Left forelimb (tissue), 1 donor: ENCODE measurements at places on chromosomes 12 and 14.

- DNase-seq: no peak
Measured at GRCh38 chr12:76216585-76217472, 131.4 kb downstream of the BBS10 start.

DNA sequence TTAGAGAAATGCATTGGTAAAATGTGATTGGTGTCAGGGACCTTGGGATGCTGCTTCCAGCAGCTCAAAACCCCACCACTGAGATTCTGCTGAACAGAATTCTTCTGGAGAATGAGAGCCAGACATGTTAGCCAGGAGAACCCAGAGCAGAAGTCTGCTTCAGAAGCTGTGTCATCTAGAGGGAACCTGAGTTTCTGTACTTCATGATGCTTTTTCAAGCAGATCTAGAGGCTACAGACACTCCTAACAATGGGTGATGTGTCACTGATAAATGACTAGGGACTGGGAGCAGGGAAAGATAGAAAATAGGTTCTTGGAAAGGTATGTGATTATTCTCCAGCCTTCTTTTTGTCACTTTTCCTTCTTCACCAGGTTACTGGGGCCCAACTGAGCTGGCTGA is 41.6 kb downstream of the KANSL2 start:
- no peak for DNase-seq

GRCh38 chr12:69894800-69895383 is 69.9 kb downstream of the MYRFL start:
- DNase-seq: no peak

DNA sequence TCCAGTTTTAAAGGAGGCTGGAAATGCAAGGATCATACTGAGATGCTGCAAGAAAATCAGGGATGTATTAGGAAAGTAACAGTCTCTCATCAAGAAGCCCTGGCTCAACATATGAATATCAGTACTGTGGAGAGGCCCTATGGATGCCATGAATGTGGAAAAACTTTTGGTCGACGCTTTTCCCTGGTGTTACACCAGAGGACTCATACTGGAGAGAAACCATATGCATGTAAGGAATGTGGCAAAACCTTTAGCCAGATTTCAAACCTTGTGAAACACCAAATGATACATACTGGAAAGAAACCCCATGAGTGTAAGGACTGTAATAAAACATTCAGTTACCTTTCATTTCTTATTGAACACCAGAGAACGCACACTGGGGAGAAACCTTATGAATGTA is 24.5 kb downstream of the ZNF891 start:
- no peak for DNase-seq

- no peak for DNase-seq
Measured at GRCh38 chr12:105764216-105764835, 374.4 kb downstream of the NUAK1 start.

- no peak for DNase-seq
Measured at GRCh38 chr14:74368441-74368840, 20.2 kb downstream of the VRTN start.

DNA sequence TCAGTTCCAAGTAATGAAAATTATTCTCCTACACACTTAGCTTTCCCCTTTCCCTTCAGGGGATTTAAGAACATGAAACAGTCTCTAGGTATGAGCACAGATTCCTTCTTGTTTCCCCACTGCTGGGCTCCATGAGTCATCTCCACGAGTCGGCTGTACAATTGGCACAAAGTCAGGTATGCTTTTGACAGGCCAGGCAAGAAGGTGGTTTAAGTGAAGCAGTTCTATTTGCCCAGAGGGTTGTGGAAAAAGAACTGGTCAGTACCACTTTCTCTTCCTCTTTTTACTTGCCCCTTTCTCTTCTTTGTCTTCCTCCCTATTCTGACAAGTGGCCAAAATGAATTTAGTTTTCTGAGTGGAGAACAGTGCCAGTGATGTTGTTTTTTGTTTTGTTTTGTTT is 16.3 kb downstream of the DYNC1H1 start:
- no peak for DNase-seq

DNA sequence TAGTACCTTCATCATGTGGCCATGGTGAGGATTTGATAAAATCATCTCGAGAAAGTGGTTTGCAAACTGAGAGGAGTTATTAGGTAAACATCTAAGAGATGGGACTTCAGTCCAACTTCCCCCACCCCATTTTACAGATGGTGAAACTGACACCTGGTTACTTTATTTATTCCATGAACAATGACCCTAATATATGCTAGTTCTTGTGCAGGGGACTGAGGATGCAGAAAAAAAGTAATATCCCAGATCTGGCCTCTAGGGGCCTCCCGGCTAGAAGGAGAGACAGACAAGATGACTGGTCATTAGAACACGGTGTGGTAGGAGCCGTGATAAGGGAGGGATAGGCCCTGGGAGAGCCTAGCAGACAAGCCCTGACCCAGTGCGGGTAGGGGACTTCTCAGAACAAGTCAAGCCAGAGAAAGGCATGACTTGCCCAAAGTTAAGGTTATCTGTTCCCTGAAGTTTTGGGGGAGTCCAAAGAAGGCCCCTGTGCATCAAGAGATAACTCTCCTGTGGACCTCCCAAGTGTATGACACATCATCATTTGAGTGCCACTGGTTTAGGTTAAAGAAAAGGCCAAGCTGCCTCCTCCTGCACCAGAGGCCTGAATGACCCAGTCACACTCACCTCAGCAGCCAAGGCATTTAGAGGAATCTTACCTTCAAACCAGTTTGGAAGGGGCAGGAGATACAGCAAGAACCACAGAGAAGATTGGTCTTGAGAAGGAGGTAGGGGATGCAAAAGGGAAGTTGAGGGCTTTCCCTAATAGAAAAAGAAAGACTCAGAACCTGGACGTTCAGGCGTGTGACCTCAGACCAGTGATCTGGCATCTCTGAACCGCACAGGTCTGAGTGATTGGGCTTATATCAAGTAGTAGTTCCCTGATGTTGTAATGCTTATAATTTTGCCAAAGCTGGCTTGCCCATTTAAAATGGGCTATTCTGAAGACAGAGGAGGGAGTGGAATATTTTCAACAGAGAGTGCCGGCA is 1.6 kb downstream of the CMKLR1 start:
- no peak for DNase-seq

GRCh38 chr14:91100102-91100501 is 13.8 kb upstream of the DGLUCY start:
- DNase-seq: no peak

GRCh38 chr12:1773937-1774655 is 46.3 kb upstream of the LRTM2 start:
- no peak for DNase-seq

GRCh38 chr14:31277085-31277484 is 69.5 kb upstream of the HECTD1 start:
- no peak for DNase-seq

GRCh38 chr12:113231235-113232088 is 10.2 kb downstream of the TPCN1 start:
- DNase-seq: no peak

DNA sequence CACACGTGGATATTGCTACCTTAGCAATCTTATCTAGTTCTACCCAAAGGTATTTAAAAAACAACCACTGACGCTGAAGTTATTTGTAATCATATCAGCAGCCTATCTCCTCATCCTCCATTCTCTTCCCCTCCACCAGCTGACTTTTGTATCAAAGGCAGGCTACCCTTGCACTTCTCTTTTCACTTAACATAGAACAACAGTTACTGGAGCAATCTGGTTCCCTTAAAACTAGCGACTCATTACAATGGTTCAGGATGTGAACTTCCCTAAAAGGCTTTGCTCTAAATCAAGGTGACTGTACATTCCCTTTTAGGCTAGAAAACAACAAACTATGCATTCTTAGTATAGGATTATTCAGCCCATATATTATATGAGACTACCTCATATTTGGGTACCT is 404.7 kb downstream of the APAF1 start:
- DNase-seq: no peak

GRCh38 chr14:33679461-33680225 is 271.2 kb downstream of the EGLN3 start:
- no peak for DNase-seq

DNA sequence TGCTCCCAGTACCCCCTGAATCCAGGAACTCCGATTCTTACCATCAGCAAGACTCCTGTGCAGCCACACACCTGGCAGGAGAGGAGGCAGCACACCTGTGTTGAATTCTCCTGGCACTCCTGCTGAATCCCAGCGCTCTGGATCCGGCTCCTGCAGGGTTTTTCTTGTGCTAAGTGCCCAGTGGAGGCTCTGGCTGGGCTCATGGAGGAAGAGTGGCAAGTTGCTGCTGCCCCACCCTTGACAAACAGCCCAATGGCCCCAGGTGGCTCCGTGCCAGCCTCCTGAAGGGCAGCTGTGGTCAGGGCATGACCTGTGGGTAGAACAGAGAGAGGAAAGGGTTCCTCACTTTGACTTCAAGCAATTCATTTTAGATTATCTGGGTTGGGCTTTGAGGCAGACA is 20.0 kb downstream of the CRACR2A start:
- no peak for DNase-seq

DNA sequence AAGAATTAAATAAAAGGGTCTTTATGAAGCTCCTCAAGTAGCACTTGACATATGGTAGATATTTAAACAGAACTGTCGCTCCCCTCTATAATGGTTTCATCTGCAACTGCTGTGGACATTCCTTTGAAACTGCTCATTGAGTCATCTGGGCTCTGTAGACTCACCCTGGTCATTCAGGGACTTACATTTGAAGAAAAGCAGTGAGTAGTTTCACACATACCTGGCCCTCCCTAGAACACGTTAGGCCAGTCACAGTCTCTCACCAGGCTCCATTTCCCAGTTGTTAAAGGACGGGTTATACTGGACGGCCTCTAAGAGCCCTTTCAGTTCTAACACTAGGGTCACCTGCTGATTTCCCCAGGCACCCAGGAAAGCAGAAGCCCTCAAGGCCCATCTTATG is 217.0 kb downstream of the BCL11B start:
- no peak for DNase-seq

- DNase-seq: peak; percentile 81
Measured at GRCh38 chr14:61280526-61281185, 482 bp downstream of the TMEM30B start.

DNA sequence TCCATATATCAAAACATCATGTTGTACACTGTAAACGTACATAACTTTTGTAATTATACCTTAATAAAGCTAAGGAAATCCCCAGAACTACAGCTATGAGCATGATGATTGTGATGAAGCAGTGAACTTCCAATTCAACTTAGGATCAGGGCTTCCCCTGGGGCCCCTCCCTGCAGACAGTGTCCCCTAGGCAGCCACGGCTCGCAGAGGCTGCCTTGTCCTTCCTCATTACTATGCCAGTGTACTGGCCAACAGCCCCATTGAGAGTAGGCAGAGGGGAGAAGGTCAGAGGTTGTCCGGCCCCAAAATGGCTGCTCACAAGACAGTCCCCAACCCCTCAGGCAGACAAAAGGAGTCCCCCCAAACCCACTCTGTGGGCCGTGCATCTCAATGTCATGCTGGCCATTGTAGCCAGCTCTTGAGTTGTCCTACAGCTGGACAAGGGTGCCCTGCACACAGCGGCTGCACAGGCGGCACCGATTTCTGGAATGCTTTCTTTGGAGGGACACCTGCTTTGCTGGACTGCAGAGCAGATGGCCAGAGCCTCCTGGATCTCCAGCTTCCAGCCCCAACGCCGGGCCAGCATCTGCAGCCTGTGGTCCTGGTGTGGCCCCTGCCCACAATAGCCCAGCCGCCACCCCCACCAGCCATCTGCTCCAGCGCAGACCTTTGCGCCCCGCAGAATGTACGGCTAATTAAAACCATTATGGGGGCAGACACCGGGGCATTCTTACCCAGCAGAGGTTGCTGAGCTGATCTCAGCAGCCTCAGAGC is 46.1 kb downstream of the NIN start:
- no peak for DNase-seq

- DNase-seq: no peak
Measured at GRCh38 chr14:92728759-92729364, 19.6 kb downstream of the LGMN start.

- no peak for DNase-seq
Measured at GRCh38 chr12:124171231-124171979, 123.5 kb upstream of the RFLNA start.

GRCh38 chr14:71267007-71267513 is 359.8 kb downstream of the PCNX1 start:
- DNase-seq: no peak

GRCh38 chr12:81499809-81500208 is 259.3 kb downstream of the PPFIA2 start:
- DNase-seq: no peak

DNA sequence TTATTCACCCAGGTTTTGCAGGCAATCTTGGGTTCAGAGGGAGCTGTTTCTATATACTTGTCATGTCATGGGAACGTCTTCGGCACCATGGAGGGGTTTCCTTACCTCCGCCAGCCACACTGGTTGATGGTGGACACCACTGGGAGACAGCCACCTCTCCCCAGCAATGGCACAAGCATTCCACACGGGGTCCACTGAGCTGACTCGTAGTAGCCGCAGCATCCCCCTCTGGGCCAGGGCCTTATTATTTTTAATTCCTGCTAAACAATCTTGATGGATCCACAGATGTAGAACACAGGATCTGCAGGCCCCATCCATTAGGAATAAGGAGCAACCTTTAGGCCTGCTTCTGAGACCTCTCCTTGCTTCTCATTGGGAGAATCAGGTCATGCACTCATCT is 132.9 kb downstream of the DICER1 start:
- DNase-seq: no peak

DNA sequence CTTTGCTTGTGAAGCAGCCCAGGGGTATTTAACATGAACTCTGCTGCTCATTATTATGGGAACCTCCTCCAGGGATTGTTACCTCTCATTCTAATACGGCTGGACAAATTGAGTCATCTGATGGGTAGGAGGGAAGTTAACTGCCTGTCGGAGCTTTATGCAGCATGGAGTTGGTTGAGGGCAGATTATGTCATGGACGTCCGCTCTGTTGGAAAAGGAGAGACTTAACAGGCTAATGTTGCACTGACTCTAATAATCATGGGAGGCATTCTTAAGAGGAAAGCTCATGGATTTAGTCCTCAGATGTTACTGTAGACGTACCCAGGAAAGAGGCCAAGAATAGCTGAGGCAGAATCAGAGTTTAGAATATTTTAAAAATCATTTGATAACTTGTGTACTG is 9.9 kb downstream of the POP5 start:
- no peak for DNase-seq

DNA sequence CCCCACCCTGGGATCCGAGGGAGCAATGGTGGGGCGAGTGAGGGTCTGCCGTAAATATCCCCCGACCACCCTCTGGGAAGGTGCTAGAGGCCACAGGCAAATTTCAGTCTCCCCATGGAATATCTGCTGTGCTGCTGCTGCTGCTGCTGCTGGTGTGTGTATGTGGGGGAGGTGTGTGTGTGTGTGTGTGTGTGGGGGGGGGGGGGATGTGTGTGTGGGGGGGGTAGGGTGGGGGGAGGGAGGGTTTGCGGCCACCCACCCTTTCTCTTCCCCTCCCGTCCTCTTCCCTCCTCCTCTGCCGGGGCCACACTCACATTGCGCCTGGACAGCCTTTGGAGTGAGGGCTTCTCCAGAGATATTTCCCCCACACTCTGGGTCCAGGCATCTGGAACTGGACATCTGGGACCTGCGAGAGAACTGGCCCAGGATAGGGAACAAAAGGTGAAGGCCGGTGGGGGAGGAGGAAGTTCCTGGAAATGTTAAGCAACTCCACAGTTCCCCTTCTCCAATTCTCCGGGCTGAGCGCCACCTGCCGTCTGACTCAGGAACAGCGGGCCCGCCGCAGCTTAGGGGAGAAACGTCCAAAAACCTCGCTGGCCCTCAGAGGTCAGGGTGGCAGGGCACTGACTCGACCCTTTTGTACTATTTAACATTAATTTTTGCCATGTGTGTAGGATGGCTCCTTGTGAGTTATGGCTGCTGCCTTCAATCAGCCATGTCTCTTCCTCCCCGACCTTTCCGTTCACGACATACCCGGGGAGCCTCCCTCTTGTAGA is at the start of gene C1RL:
Gene C1RL (minus strand): TSS at position 419 of the 776 bp plus-strand sequence. CDS start 34 bp downstream, at position 385.
- DNase-seq: peak; percentile 90
